ENCODE measurements at places on chromosomes 1 and 21. TPM values are rescaled to one million over a fixed set of nuclear protein-coding genes. Genes with fewer than 3 reads are reported as not detected.

KCNJ9 gene
- not detected for polyA plus RNA-seq

FCRL6 gene
- polyA plus RNA-seq = 234 TPM

OR2T2 gene
- not detected for polyA plus RNA-seq

MROH9 gene
- polyA plus RNA-seq = not detected

SFN gene
- not detected for polyA plus RNA-seq

ANKRD34A gene
- not detected for polyA plus RNA-seq

TCHH gene
- polyA plus RNA-seq = not detected

SPATA46 gene
- polyA plus RNA-seq = not detected

PIAS3 gene
- 9.3 TPM for polyA plus RNA-seq

ACADM gene
- polyA plus RNA-seq = 43.6 TPM

RGS7 gene
- not detected for polyA plus RNA-seq

HMGN1 gene
- polyA plus RNA-seq = 191 TPM

SEC16B gene
- polyA plus RNA-seq = not detected

CFHR1 gene
- polyA plus RNA-seq = not detected

GRCh38 chr1:96634883-96635282 is 86.7 kb upstream of the PTBP2 start:
- no peaks in the 10 kb centered on the region for H3K36me3 ChIP-seq
- no peak for DNase-seq
- no peaks in the 10 kb centered on the region for H3K27me3 ChIP-seq
- H3K4me3 ChIP-seq = no peak overlapping the region
- H3K4me1 ChIP-seq = no peaks in the 10 kb centered on the region

GRCh38 chr1:107202007-107202406 is 61.2 kb downstream of the NTNG1 start:
- H3K4me1 ChIP-seq = no peaks in the 10 kb centered on the region
- H3K4me3 ChIP-seq = no peak overlapping the region
- DNase-seq = no peak
- no peaks in the 10 kb centered on the region for H3K27me3 ChIP-seq
- H3K36me3 ChIP-seq = no peaks in the 10 kb centered on the region

- peaks cover 2% of the 10 kb centered on the region for H3K27me3 ChIP-seq
- H3K27ac ChIP-seq = no peak overlapping the region
- H3K4me1 ChIP-seq = no peaks in the 10 kb centered on the region
- no peak overlapping the region for H3K4me3 ChIP-seq
- no peak for DNase-seq
These were observed 53.0 kb downstream of the PBX1 start for GRCh38 chr1:164611754-164612642.

- no peaks in the 10 kb centered on the region for H3K36me3 ChIP-seq
- H3K4me1 ChIP-seq = peaks cover 9% of the 10 kb centered on the region
- no peak overlapping the region for H3K4me3 ChIP-seq
- H3K27me3 ChIP-seq = no peaks in the 10 kb centered on the region
These were observed 19.8 kb upstream of the TTLL10 start for GRCh38 chr1:1153874-1154273.

- no peak overlapping the region for H3K27ac ChIP-seq
- H3K4me3 ChIP-seq = no peak overlapping the region
- DNase-seq = no peak
- H3K4me1 ChIP-seq = no peaks in the 10 kb centered on the region
These were observed 11.9 kb upstream of the CLDN8 start for GRCh38 chr21:30227633-30228404.

- H3K27me3 ChIP-seq = no peaks in the 10 kb centered on the region
- peak overlapping the region; percentile 92 for H3K27ac ChIP-seq
- peak overlapping the region; percentile 99 for H3K4me3 ChIP-seq
- DNase-seq = no peak
These were observed 733 bp downstream of the TMEM35B start for GRCh38 chr1:34984435-34984792.

DNA sequence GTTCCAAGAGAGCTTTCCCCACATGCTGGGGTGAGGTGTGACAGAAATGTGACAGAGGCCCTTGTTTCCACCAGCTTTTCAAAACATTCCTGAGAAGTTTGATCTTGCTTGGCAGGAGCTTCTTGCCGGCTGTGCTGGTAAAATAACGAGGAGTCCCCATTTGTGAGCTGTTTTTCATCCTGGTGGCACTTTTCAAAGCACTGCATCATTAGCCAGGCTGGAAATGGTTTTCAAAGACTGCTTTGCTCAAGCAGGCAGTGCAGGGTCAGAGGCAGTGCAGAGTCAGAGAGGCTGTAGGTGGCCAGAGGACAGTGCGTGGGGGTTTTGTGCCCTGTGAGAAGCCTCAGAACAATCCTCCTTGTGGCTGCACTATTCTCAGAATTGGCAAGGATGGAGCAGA is 75.8 kb upstream of the KCNA3 start:
- no peak overlapping the region for H3K27ac ChIP-seq
- peaks cover 3% of the 10 kb centered on the region for H3K27me3 ChIP-seq
- H3K4me1 ChIP-seq = no peaks in the 10 kb centered on the region
- no peak overlapping the region for H3K4me3 ChIP-seq

DNA sequence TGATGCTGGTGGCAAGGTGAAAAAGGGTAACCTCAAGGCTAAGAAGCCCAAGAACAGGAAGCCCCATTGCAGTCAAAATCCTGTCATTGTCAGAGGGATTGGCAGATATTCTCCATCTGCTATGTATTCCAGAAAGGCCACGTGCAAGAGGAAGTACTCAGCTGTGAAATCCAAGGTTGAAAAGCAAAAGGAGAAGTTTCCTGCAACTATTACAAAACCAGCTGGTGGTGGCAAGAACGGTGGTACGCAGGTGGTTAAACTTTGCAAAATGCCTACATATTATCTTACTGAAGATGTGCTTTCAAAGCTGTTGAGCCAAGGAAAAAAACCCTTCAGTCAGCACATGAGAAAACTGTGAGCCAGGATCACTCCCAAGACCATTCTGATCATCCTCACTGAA is 13.7 kb upstream of the VPS45 start:
- no peak overlapping the region for H3K27ac ChIP-seq
- peaks cover 2% of the 10 kb centered on the region for H3K27me3 ChIP-seq
- H3K4me3 ChIP-seq = no peak overlapping the region
- DNase-seq = no peak
- H3K4me1 ChIP-seq = no peaks in the 10 kb centered on the region

- H3K27me3 ChIP-seq = no peaks in the 10 kb centered on the region
- no peak overlapping the region for H3K27ac ChIP-seq
- no peak for DNase-seq
- no peaks in the 10 kb centered on the region for H3K36me3 ChIP-seq
These were observed 19.9 kb upstream of the ERICH3 start for GRCh38 chr1:74693473-74693872.

DNA sequence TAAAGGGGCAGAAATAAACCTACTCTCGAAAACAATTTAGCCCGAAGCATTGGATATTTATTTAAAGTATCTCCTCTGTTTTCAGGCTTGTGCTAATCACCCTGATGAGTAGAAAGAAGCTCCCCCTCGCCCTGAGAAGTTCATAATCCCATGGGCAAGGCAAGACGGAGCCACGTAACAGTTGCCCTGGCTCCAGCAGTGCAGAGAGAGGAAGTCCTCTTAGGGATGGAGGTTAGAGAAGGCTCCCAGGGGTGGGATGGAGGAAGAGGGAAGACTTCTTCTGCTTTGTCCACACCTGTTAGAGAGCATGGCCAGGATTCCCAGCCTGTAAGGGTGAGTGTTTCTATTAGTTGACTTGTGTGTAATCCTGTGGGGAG is 3.4 kb upstream of the GPR25 start:
- DNase-seq = no peak
- H3K4me1 ChIP-seq = peaks cover 43% of the 10 kb centered on the region
- no peaks in the 10 kb centered on the region for H3K36me3 ChIP-seq

DNA sequence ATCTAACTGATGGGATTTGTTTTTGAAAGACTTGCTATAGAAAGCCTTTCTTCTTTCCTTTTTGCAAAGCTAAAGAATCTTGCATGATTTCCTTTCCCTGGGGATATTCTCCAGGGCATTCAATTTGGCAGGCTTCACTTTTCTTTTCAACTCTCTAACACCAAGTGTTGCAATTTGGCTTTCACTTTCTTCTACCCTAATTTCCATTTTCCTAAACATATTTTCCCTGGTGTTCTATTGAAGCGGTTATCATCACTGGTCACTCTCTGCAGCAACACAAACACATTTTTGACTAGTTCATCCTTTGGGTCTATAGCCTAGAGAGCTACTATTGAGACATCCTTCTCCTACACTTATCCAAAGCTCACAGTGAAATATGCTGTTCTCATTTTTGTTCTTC is 424.5 kb downstream of the NEGR1 start:
- no peak for DNase-seq
- H3K4me1 ChIP-seq = no peaks in the 10 kb centered on the region
- no peak overlapping the region for H3K27ac ChIP-seq
- H3K4me3 ChIP-seq = no peak overlapping the region
- no peaks in the 10 kb centered on the region for H3K27me3 ChIP-seq

GRCh38 chr1:114545796-114546195 is 34.8 kb upstream of the TRIM33 start:
- DNase-seq = no peak
- H3K27ac ChIP-seq = no peak overlapping the region
- no peak overlapping the region for H3K4me3 ChIP-seq

DNA sequence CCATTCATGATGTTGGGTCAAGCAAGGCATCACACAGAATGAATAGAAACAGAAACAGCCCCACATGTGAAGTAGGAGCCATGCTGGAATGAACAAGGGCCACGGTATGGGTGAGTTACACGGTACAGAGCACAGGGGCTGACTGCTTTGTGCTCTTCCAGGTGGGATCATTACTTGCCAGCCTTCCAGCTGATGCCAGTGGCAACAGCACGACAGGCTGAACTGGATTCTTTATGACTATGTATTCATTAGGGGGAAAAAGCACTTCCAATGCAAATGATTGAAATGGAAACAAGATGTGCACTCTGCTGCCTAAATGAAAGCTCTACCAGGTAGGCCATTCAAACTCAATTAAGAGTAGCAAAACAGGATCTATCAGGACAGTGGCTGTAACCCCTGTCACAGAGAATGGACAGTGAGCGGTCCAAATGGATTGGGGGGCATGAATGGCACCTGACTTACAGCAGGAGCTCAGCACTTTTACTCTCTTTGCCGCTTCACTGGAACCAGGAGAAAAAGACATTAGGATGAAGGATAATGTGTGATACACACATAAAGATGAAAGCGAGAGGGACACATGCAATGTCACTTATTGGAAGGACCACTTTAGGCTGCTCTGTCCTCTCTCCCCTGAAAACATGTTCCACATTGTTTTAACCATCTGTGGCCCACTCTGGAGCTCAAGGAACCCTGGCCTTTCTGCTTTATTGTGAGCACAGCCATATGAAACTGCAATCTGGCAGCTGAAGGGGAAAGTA is 23.4 kb upstream of the IRF2BP2 start:
- H3K4me3 ChIP-seq = no peak overlapping the region
- no peaks in the 10 kb centered on the region for H3K27me3 ChIP-seq
- no peaks in the 10 kb centered on the region for H3K4me1 ChIP-seq
- no peak for DNase-seq

- peaks cover 2% of the 10 kb centered on the region for H3K27me3 ChIP-seq
- H3K4me1 ChIP-seq = no peaks in the 10 kb centered on the region
- H3K27ac ChIP-seq = no peak overlapping the region
- no peak overlapping the region for H3K4me3 ChIP-seq
These were observed 18.9 kb upstream of the SLC25A33 start for GRCh38 chr1:9520411-9520810.

DNA sequence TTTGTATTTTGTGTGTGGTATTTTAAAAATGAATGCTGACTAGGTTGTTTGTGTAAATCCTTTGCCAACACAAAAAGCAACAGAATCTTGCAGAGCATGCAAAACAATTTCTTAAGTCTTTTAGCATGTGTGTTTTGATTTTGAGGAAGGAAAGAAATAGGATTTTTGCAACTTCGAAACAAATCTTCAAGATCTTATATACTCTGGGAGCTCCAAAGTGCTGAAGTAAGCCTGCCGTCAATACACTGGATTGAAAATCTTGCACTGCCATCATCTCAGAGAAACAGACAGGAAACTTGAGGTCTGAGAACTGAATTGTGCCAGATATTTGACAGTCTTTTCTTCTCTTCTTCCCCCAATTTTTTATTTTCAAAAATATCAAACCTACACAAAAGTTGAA is 29.3 kb upstream of the DISP1 start:
- peaks cover 1% of the 10 kb centered on the region for H3K27me3 ChIP-seq
- no peaks in the 10 kb centered on the region for H3K4me1 ChIP-seq
- no peak overlapping the region for H3K27ac ChIP-seq

DNA sequence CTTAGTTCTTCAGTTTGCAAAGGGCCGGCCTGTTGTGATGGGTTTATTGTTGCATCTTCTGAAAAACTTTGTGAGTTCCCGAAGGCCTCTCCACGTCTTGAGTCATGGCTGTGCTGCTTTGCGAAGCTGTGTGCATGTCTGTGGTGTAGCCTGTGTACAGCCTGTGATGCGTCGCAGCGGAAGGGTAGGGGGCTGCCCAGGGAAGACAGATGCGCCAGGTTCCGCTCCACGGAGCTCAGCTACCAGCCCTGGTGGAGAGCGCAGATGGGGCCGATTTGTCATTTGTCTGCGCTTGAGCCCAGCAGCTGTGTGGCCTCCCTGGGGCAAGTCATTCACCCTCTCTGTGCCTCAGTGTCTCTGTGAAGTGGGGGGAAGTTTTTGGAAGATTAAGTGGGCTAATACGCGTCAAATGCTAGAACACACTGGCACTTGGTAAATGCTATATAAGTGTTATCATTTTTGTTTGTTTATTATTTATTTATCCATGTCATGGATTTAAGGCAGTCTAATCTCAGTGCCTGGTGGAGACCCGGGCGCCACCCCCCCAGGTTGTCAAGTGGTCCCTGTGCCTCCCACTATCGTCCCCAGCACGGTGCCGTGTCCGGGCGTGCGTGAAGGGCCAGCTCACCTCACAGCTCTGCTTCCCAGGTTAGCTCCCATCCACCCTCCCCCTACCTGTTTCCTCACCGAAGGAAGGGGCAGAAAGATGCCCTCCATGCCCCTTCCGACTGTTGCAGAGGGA is 8.4 kb downstream of the PDE9A start:
- no peak for DNase-seq
- no peaks in the 10 kb centered on the region for H3K36me3 ChIP-seq
- no peaks in the 10 kb centered on the region for H3K4me1 ChIP-seq
- no peak overlapping the region for H3K4me3 ChIP-seq
- H3K27me3 ChIP-seq = peaks cover 5% of the 10 kb centered on the region

DNA sequence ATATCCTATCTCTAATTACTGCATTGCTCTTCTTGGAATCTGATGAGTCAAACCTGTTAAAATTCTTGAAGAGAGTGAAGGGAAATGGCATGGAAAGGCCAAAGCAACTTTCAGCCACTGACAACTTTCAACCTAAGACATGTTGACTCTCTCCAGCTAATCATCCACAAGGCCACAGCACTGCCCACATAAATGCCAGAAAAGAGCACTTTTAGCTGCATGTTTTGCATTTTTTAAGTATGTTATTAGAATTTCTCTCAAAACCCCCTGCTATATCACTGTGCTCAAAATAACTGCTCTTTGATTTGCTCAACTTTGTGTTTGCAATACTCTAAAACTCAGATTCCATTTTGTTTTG is 352.5 kb downstream of the ADGRL2 start:
- H3K4me3 ChIP-seq = no peak overlapping the region
- no peak overlapping the region for H3K27ac ChIP-seq

- no peak overlapping the region for H3K4me3 ChIP-seq
- DNase-seq = no peak
- no peak overlapping the region for H3K27ac ChIP-seq
- peaks cover 14% of the 10 kb centered on the region for H3K4me1 ChIP-seq
- no peaks in the 10 kb centered on the region for H3K36me3 ChIP-seq
These were observed 40.1 kb upstream of the FOXO6 start for GRCh38 chr1:41320895-41321676.

Measured in immature natural killer cell (primary cell).